Anterior cingulate cortex (tissue), 58 donors: ENCODE measurements at places on chromosomes 3 and 15.

GRCh38 chr15:100732211-100733055 is 130.0 kb downstream of the ASB7 start:
- DNase-seq = no peak

DNA sequence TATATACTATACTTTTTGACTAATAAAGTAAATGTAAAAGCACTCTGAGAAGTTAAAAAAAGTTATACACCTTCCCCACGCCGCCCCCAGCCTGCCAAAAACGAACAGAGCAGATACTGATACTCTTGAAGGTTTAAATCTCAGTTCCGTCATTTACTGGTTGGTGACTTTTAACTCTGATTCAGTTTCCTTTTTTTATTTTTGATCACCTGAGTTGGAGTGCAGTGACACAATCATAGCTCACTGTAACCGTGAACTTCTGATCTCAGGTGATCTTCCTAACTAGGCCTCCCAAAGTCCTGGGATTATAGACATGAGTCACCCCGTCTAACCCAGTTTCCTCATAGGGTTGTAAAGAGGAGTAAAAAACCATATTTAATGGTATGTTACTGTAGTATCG is 3.3 kb upstream of the TIPIN start:
- no peak for DNase-seq

- no peak for DNase-seq
Measured at GRCh38 chr3:156682501-156682900, 8.1 kb downstream of the TIPARP start.

GRCh38 chr3:156635034-156635433 is 39.4 kb upstream of the TIPARP start:
- DNase-seq = no peak

DNA sequence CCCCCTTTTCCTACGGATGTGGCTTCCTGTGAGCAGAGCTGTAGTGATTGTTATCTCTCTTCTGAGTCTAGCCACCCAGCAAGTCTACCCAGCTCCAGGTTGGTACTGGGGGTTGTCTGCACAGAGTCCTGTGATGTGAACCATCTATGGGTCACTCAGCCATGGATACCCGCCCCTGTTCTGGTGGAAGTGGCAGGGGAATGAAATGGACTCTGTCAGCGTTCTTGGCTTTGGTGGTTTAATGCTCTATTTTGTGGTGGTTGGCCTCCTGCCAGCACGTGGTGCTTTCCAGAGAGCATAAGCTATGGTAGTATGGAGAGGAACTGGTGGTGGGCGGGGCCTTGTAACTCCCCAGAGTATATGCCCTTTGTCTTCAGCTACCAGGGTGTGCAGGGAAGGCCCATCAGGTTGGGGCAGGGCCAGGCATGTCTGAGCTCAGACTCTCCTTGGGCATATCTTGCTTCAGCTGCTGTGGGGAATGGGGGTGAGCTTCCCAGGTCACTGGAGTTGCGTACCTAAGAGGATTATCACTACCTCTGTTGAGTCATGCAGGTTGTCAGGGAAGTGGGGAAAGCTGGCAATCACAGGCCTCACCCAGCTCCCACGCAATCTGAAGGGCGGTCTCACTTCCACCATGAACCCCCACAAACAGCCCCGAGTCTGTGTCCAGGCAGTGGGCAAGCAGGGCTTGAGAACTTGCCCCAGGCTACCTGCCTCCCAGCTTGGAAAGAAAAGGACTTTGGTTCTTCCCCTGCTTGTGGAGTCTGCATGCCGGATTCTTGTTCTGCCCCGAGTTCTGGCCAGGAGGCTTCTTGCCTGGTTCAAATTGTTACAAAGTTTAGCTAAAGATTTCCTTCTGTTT is 9.0 kb upstream of the ADGRG7 start:
- no peak for DNase-seq

DNA sequence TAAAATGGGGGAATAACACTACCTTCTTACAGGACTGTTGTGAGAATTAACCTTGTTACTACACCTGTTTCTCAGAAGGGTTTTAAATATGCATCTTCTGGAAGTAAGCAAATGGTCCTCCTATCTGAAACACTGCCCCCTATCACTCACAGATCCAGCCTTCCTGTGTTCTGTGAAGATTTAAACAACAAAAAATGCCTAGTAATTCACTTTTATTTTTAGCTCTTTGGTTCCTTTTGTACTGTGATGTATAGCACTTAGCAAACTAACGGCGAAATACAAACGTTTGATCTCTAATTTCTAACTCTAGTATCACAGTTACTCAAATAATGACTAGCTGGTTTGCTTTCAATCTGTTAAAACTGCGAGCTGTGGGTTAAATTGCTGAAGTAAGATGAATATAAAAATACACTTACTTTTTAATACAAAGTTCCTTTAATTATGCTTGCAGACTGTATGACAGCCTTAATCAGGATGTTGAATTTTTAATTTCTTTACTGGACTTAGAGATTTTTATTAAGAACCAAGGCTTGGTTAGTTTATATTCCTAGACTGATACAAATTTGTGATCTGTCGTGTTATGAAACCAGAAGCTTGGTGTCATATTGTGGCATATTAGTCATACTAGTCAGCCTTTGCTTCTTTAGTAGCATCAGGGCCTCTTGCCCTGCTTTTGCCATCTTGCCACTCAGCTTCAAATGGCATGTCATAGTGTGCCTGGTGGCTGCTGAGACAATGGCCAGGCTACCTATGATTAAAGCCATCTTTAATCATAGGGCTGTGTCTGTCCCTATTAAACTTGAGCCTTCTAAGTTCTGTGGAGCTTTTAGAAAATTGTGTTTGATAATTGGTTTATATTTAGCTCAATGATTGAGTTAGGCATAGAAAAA is 9.2 kb downstream of the EIF3J start:
- DNase-seq = no peak

GRCh38 chr3:88005066-88005465 is 53.7 kb downstream of the CGGBP1 start:
- DNase-seq = no peak

DNA sequence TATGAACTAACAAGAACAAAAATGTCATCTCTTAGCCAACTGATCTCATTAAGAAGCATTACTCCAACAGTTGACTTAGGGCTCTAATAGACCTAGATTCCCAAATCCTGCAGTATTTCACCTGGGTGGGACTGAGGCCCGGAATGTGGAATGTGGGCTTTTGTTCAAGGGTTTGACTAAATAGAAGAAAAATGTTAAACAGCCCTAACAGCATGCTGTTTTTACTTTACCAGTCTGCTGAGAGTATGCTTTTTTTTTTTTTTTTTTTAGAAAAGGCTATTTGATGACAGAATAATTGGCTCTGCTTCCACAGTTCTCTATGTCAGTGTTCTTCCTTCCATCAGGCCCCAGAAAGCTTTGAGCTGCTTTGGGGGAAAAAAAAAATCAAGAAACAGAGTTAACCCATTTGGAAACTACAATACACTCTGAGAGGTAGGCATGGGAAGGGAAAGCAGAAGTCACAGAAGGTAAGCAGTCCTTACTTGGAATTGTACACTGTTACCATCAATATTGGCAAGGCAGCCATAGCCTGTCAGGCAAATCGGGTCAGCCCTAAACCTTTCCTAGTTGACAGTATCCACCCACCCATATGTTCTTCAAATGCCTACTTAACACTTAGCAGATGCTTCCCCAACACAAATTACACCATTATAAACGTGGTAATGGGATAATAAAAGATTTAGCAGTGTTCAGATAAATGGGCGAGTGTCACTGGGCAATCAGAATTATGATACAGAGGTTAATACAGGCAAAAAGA is 224.2 kb downstream of the CNTN3 start:
- DNase-seq = no peak

DNA sequence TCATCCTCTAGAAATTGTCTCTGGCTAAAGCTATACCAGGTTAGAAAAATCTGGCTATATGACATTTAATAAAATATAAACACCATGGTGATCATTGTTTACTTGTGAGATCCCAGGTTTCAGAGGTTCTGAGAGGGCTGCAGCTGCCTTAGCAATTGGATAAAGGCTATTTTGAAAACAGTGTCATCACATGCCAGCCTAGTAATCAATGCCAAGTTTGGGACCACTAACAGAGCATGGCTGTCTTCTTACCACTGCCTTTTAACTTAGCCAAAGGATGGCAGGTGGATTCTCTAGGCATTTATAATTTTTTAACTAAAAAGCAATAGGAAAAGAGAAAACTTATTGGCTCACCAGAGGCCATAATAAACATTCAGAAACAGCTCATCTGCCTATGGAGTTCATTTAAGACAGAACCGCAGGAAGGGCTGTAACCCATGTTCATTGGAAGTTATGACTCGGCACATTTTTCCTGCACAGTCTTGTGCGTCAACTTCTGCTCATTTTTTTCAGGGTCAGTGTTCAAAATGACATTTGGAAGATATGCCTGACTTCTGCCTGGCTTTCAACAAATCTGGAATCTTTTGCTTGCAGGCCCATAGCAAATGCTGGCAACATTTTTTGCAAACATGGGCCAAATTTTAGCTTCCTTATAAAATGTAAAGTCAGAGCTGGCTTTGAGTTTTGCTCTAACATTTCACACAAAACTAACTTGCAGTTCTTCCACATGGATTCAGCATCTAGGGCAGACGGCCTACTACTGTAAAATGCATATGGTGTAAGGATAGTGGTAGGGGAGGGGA is 476.0 kb upstream of the TBL1XR1 start:
- no peak for DNase-seq

GRCh38 chr3:24829011-24829581 is 334.4 kb upstream of the THRB start:
- peak; percentile 50 for DNase-seq

DNA sequence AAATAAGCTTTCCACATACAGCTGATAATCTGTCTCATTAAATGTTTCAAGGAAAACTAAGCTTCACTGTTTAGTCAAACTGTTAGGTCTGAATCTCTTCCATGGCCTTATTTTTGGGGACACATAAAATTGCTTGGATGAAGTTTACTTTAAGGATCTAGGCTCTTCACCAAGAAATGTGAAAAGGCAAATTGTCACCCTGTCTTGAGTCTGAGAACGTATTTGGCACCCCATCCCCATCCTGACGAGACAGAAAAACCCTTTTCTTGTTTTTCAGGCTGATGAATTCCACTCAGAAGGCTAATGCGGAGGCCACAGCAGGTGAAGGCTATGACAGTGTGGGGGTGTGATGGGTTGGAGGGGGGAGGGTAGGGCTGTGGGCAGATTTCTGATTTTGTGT is 226.6 kb downstream of the GREM1 start:
- no peak for DNase-seq

DNA sequence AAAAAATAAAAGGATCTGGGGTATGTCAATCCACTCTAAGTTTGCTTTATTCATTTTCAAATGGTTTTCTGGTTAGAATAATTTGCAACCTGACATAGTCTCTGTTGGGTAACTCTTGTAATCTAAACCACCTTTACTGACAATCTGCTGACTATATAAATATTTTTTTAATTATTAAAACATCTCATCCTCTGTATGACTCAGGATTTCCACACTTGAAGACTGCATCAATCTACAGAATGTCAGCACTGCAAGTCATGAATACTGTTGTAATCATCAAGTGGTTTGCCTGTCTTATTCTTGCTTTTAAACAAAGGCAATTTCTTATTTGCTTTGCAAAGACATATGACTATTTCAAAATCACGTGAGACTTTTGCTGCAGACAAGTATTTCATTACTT is 42.1 kb downstream of the VGLL3 start:
- no peak for DNase-seq

DNA sequence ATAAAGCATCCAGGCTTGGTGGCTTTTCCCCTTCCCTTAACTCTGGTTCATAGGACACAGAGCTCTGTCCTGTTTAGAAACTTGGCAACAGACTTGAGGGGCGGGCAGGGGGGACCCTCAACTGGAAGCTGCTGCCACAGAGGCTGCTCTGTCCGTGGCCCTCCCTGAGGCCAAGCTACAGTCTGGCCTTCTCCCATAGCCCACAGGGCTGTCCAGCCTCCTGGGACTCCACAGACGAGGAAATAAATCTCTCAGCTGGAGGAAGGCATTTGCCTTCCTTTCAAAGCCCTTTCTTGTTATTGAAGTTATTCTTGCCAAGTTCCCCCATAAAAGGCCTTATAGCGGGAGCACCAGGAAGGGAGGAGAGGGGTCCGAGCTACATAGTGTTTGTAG is 248.8 kb upstream of the TPM1 start:
- DNase-seq = no peak

GRCh38 chr3:21634112-21634511 is 116.9 kb downstream of the ZNF385D start:
- no peak for DNase-seq

DNA sequence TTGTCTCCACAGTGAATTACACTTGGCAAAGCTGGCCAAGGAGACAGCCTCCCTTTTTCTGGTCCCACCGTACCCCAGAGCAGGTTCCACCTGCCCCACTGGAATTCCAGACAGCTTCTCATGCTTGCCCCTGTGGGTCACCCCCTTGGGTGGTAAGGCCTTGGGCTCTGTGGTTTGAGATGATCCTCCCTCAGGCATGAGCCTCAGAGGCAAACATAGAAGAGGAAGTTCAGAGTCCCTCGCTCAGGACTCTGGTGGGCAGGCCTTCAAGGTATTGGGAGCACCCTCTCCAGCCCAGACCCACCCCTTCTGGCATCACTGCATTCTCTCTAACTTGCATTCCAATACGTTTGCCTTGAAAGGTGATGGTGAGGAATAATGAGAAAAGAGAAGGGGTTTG is 17.6 kb upstream of the UBA7 start:
- DNase-seq = no peak

- DNase-seq = no peak
Measured at GRCh38 chr15:40550341-40551037, 14.4 kb downstream of the CCDC32 start.

DNA sequence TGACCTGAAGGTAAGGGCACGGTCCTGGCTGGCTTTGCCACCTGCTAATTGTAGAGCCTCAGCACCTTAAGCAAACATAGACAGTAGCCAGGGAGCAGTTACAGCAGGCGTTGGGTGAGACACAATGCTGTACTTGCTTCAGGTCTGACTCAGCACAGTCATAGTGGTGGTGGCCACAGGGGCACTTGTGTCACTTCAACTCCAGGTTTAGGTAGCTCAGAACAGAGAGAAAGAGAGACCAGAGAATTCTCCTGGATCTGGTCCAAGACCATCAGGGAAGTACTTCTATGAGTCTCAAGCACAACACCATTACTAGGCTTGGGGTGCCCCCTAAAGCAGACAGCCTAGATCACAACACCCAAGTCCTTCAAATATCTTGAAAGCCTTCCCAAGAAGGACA is 204.4 kb downstream of the OTOL1 start:
- no peak for DNase-seq

GRCh38 chr3:117146571-117146970 is 437.0 kb downstream of the TUSC7 start:
- no peak for DNase-seq

DNA sequence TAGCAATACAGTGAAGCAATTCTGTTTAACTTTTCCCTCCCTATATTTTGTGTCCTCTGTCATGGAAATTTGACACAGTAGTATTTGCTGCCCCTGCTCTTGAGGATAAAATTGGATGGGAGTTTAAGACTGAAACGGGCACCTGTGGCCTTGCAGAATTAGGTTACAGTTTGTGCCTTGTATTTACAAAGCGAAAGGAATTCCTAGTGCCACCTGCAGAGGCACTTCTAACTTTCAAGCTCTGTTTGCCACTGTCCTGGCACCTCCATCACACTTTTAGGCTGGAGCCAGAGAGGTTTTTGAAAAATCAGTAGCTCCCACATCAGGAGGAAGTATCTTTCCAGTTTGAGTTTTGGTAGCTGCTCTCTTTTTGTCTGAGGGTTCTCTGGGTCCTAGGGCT is 39.5 kb downstream of the CD86 start:
- no peak for DNase-seq

GRCh38 chr3:111143-112069 is 85.2 kb upstream of the CHL1 start:
- DNase-seq = no peak
